ENCODE measurements at places on chromosomes 12 and 14.

- no peak for DNase-seq
Measured at GRCh38 chr12:104064842-104065427, 604 bp downstream of the HCFC2 start.

GRCh38 chr14:81829447-81829846, 295.8 kb upstream of the SEL1L start:
- DNase-seq: no peak

DNA sequence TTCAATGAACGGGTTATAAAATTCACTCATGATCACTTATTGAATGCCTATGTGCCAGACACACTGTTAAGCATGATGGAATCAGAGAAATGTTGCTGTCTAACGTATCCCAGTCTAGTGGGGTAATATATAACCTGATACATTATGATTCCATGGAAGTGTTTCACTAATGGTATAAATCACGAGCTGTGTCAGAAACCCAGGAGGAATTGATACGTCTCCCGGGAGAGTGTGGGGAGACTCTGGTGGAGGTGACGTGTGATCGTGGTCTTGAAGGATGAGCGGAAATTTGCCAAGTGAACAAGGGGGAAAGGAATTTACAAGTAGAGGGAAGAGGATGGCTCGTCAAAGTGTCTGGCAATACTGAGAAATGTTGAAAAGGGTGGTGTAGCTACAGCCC, 26.5 kb downstream of the MANSC1 start:
- DNase-seq: no peak

DNA sequence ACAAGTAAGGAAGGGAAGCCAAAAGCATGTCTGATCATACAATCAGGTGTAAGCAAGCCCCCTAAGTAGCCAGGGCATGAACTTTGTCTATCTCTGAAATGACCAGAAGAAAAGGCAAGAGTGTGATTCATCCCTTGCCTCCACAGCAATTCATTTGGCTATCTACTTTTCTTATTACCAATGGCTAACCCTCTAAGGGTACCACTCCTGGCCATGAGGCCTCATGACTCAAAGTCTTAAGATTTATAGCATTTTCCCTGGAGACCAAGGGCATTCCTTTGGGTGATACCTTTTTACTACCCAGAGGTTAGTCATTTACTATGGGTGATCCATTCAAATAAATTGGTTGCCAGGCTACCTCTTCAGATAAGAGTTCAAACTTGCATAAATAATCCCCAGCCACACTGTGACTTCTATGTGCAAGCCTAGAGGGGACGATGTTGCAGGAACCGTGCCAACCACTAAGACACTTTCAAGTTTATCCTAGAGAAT, 1.5 kb upstream of the LGALS3 start:
- DNase-seq: no peak

DNA sequence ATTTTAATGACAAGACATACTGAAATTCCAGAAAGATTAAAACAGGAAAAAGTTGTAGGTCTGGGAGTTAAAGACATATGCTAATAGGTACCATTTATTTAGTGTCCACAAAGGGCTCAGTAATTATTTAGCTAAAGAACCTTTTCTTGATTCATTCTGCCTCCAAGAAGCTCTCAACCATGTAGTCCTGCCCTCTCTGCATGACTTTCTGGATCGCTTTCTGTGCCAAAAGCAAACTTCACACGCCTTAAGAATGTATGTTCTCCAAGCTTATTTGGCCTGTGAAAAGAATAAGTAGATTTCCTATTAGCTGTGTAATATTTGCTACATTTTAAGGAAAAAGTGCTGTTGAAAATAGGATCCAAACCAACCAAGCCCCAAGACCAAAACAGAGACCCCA, 291.7 kb downstream of the C12orf75 start:
- DNase-seq: no peak

- no peak for DNase-seq
Measured at GRCh38 chr12:113935459-113935858, 30.7 kb downstream of the RBM19 start.

DNA sequence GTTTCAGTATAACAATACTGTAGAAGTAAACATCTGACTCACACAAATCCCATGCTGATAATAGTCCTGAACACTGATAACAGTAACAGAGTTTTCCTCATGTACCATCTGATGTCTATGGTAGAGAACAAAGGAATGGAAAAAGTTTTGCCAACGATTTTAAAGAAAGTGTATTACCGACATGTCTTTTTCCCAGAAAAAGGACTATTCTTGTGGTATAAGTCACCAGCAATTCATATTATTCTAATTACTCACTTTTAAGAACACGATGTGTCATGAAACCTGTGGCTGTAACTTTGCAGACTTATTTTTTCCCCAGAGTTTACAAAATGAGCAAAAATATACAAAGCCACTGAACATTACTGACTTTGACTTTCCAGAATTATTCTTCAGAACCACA, 40.1 kb upstream of the DCN start:
- no peak for DNase-seq

DNA sequence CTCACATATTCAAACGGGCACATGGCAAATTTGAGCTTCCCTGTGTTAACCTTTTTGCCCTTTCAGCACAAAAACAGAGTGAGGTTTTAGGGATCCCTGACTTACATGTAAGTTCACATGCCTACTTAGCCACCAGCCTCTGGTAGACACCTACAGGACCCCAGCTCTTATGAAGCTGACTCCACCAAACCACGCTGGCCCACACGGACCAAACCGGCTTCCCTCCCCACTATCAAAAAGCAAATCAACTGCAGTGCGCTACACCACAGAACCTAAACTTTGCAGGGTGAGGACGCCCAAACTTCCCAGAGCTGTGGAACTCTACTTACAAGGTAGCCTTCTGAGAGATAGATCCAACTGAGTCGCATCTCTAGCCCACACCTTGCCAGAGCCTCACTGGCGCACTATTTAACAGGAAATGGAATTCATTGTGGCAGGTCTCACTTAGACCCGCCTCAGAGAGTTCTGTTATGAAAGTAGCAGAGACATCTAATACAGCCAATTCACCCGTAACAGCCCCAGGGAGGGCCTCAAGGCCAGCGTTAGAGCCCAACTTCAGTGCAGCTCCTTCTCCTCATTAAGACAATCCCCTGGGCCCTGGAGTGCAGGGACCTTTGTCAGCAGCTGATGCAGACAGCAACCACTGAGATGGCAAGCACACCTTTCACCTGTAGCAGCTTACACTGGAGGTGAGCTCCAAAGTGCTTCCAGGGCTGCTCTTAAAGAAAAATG, 49.2 kb downstream of the SH2B3 start:
- peak; percentile 24 for DNase-seq

GRCh38 chr12:54131641-54132280, 57.0 kb downstream of the SMUG1 start:
- no peak for DNase-seq

DNA sequence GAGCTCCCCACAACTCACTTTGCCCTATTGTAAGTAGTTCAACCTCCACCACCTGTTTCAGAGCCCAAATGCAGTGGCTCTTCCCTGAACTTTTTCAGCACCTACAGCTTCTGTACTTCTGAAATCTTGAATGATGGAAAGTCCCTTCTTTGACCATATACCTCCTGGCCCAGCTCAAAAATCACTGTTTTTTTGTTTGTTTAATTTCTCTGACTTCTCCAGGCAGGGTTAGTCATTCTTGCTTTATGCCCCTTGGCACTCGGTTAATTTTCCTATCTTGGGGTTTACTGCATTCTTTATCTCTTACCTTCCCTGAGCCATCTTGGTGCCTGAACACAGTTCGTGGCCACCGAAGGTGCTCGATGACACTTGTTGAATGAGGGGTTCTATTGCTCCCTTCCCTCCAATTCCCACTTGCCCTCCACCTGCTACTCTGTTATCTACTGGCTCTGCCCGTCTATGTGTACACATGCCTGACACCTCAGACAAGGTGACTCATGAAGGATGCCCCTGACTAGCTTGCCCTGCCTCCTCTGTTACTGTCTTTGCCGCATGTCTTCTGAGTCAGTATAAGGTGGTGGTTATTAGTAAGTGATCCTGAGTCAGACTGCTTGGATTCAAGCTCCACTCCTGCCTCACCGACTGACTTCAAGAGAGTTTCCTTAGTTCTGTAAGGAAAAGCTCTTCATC, 4.4 kb downstream of the AMHR2 start:
- DNase-seq: peak; percentile 55

DNA sequence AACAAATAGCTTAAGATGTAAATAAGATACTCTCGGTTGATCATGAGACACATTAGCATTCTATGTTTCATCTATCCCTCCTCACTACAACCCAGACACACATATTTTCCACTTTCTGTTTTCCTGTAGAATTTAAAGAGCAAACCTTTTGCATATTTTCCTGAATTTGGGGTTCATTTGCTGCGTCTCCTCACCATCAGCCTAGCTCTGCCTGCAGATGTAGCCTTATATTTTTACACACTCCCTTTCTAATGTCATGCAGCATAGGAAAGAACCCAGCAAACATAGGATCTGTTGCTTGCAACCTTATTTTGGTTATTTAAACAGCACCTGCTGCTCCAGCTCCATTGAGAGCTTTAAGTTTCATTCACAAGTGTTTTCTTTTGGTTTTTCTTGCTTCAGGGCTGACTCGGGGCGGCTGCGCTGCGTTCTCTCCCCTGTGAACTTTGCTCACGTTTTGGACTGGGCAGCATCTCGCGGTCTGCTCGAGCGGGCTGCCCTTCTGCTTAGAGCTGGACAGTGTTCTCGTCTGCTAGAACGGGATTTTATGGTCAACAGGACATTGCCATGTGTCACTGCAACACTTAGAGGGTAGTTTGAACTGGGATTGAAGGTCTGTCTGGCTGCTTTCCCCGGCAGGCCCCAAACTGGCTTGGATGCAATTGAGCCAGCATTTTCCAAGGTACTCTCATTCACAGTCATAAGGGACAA, 57.8 kb upstream of the VRK1 start:
- DNase-seq: no peak

DNA sequence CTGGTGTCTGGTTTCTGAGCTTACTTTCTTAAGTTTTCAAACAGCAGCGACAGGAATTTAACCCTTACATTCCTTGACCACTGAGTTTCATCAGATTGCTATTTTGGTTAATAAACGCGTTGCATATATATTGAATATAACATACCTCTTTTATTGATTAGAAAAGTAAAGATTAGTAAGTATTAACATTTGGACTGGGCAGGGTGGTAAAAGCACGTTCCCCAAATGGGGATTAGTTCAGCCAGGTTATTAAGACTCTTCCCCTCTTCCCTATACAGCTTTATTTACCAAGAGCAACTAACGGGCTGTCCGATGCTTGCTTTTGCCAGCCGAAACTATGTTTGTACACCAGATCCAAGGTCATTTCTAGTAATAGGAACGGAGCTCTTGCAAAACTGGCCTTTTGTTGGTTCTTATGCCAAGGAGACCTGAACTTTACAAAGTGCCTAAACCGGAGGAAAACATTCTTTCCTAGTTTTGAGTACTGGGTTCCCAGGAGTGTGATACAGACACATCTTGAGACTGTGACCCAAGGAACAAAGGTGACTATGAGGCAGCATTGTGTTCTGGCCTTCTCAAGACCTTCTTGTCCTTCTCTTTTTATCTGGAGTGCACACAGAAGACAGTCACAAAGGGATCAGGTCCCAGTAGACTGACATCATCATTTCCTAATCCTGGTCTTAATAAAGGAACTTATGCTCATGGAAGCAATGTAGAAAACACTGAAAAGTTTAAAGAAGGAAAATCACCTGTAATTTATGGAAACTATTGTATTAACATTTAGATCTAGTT, 2.6 kb downstream of the GLRX5 start:
- DNase-seq: no peak

DNA sequence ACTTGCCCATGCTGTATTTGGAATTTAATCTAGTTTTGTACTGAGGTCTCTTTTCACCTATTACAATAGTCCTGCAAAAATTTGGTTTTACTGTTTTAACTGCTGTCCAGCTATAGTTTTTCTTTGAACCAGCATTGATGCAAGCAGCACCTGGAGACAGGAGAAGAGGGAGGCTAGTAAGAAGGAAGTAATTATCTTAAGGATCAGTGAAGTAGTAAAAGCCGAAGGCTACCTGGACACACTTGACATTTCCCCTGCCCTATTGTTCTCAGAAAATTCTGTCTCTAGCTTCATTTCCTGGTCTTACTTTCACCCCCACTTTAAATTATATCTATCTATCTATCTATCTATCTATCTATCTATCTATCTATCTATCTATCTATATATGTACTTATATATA, 43.5 kb upstream of the LRIG3 start:
- DNase-seq: no peak

- DNase-seq: no peak
Measured at GRCh38 chr12:89573051-89573810, 47.4 kb upstream of the POC1B start.

GRCh38 chr12:63990828-63991547, 146.5 kb downstream of the SRGAP1 start:
- no peak for DNase-seq

DNA sequence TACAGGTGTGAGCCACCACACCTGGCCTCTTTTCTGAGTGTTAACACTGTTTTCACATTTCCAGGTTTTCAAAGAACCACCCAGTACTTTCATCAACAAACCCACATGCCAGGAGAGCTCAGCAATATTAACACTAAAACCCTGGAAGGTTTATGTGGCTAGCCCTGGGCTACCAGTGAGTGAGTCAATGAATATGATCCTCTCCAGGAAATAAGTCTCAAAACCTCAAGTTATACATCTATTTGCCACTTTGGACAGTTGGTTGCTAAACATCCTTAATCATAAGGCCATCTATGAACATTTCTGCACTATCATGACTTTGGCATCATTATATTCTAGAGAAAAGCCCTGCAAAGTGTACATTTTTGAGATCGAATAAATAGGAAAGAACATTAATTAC, 6.3 kb upstream of the CDKL1 start:
- DNase-seq: no peak

GRCh38 chr12:9096563-9097176, 19.0 kb downstream of the A2M start:
- DNase-seq: no peak

DNA sequence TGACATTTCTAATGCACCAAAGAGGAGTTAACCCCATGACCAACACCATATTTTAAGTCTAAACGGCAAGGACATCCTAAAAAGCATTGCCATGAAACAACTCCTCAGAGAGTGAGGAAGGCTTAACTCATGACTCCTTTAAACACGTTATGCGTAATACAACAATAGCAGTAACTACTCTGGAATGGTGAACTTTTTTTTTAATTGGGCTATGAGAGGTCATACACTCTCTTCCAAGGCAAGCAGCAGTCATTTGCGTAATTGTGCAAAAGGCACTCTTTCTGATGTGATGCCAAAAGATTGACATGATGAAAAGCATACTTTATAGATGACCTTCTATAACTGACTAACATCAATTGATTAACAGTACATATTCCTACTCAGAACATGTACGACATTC, 39.4 kb downstream of the RHOJ start:
- DNase-seq: no peak

GRCh38 chr14:60509438-60510253, 700 bp downstream of the SIX6 start:
- DNase-seq: no peak

- no peak for DNase-seq
Measured at GRCh38 chr14:105568859-105569766, 42.7 kb downstream of the TMEM121 start.
